ENCODE measurements at places on chromosomes 2 and 18.

GRCh38 chr2:219112651-219113338 lies 47.8 kb downstream of the NHEJ1 start:
- no peak for DNase-seq

DNA sequence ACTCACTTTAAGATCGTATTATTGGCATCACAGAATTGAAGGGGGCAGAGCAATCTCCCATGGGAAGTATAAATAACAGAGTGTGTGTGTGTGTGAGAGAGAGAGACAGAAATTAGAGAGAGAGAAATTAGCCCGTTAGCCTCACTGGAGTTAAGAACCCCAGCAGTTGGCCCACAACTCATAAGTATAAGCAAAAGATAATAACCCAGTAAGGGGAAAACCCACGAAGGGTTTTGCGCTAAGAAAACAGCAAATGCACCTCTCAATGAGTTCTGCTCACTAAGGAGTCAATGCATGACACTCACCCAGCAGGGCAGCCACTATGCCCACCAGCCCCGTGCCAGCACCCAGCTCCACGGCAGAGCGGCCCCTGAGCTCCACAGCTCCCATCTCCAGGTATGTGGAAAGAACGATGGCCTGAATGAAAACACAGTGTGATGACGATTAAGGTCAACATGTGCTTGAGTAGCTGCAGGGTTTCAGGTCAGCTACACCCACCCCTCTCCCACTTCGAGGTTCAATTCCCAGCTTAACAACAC lies 3.6 kb downstream of the METTL21A start:
- no peak for DNase-seq

GRCh38 chr2:2293527-2294089 lies 37.5 kb downstream of the MYT1L start:
- no peak for DNase-seq

DNA sequence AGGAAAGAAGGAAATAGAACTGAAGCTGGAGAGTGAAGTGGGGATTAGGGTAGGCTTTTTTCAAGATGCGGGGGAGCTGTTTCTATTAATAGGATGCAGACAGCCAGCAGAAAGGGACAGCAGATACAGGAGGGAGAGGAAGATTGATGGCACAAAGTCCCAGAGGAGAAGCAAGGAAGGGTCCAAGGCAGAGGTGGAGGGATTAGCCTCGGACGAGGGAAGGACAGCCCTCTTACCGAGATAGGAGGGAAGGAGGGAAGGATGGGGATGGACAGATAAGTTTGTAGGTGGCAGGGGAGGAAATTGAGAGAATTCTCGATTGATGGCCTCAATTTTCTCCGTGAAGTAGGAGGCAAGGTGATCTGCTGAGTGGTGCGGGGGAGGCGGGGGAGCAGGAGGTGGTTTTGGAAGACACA lies 317.4 kb downstream of the AGPS start:
- no peak for DNase-seq

DNA sequence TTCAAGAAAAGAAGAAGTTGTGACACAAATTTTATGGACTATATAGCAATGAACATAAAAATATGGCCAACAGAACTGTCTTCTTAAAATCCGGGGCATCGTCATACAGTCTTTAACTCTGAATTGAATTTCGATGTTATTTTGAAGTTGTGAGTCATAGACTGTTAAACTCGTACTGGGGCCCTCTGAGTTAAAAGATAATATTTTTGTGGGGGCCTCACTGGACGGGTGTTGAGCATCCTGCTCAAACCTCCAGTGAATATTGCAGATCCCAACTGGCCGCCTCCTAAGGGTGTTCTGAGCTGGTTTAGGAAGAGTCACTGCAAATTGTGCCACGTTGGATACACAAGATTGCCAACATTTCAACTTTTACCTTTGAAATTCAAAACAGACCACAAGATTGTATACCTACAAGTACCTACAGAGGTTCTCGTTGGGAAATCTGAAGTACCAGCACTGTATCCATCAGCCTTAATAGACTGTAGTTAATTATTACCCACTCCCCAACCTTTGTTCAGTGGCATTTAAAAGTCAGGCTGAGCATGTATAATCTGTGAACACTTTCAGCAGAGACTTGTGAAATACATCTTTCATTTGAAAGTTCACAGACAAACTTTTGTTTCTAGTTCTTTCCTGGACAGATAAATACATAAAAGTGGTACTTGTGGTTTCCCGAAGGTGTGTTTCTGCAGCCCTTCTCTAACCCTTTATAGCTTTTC lies 27.8 kb downstream of the KLHL23 start:
- no peak for DNase-seq

DNA sequence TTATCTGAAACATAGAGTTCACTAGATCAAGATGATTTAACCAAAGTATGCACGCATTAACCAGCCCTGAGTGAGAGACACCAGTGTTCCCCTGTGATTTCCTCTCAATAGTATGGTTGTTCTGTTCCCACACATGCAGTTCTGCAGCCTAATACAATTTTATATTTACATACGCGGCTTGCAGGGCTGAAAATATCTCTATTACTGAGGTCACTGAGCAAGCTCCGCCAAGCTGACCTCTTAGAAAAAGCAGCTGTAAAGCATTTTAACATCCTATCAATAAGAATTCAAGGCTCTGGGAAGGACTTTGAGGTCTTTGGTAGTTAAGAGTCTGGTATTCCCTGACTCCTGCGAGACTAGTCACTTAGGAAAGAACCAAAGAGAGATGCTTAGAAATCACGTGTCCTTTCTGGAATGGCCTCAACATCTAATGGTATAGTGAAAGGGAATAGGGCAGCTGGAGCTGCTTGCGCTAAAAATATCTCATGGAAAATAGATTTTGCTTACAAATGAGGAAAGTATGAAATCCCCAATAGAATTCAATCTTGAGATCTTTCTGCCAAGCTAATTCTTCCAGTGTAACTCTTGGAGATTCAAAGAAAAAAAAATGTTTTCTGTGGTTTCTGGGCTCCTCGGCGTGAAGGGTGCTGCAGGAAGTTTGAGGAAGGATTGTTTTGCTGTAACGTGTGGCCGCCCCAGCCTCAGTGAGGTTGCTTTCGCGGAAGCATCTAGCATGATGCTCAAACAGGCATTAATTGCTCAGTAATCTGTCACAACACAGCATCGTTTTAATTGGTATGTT lies 59.2 kb downstream of the DOCK10 start:
- DNase-seq, result no peak

DNA sequence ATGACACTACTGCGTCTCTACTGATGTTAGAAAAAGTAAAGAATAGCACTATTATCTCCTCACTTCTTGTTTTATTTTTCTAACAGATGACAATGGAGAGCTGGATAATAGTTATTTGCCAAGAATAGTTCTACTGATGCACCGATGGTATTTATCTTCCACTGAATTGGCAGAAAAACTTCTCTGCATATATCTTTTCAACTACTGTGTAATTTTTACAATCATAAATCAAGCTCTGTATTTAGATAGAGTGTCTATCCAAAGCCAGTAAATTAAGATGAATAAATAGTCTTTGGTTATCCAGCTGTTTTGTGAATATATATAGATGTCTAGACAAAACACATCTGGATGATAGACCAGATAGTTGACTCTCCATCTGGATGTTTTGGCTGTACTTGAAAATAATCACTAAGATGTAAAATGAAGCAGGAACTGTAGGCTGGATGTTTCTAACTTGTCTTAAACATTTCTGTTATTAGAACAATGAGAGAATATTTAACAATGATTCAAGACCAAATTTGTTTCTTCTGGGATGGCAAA lies 40.1 kb downstream of the RASGRP3 start:
- DNase-seq, result no peak

DNA sequence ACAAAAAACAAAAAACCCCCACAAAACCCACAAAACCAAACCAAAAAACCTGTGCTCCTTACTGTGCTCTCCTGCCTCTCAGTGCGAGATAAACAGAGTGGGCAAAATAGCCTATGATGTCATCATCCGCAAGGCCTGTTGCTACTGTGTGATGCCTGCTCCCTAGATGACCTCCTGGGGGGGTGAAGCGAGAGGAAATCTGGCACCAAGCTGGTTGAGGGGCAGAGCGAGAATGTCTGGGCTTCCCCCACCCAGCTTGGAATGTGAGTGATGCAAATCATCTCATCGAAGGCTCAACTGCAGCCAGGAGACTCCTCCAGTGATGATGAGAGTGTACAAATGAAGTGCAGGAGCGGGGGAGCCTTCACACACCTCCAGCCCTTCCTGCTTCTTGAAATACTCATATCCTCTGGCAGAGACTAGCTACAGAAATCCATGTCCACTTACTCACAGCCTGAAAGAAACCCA lies 57.7 kb upstream of the MAP4K3 start:
- no peak for DNase-seq

DNA sequence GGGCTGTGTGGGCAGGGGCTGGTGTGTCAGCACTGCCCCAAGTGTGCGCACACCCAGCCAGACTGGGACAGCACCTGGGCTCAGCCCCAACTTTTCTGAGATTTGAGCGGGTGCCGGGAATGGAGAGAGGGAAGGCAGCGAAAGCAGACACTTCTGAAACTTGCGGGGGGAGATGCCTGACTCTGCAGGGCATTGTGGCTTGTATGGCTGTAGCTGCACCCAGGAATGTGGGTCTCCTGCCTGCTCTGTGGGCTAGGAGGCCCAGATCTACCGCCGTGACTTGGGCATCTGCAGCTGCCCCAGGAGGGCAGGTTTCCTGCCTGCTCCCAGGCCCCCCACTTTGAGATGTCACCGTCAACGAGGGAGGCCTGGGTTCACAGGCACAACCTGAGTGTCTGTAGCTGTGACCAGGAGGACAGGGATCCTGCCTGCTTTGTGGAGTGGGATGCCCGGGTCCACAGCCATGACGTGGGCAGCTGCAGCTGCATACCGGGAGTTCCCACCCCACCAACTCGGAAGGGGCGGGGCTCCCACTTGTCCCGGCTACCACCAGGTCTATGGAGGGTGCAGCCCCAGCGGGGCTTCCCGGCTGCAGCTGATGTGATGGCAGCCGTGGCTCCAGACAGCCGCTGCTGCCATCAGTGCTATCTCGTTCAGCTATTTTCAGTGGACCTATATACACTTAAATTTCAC lies 95.3 kb downstream of the DOK6 start:
- no peak for DNase-seq

DNA sequence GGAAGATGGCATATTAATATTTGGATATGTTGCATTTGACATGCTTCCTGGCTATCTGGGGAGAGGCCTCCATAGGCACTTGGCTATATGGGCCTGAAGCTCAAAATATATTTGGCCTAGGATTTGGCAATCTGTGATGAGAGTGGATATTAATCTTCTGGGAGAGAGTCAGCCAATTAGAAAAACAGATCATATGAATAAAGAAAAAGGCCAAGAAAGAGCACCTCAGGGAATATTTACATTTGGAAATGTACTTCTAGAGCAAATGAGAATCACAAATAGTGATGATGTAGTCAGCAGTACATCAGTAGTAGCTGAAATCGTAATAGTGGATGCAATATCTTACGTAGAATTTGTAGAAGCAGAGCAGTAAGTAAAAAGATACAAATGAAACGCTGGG lies 277.0 kb downstream of the CTNNA2 start:
- no peak for DNase-seq

- DNase-seq, result no peak
These were observed 118.3 kb downstream of the FMNL2 start for GRCh38 chr2:152453129-152453911.

- DNase-seq, result no peak
These were observed 14.9 kb downstream of the IGFBP2 start for GRCh38 chr2:216648105-216648504.

DNA sequence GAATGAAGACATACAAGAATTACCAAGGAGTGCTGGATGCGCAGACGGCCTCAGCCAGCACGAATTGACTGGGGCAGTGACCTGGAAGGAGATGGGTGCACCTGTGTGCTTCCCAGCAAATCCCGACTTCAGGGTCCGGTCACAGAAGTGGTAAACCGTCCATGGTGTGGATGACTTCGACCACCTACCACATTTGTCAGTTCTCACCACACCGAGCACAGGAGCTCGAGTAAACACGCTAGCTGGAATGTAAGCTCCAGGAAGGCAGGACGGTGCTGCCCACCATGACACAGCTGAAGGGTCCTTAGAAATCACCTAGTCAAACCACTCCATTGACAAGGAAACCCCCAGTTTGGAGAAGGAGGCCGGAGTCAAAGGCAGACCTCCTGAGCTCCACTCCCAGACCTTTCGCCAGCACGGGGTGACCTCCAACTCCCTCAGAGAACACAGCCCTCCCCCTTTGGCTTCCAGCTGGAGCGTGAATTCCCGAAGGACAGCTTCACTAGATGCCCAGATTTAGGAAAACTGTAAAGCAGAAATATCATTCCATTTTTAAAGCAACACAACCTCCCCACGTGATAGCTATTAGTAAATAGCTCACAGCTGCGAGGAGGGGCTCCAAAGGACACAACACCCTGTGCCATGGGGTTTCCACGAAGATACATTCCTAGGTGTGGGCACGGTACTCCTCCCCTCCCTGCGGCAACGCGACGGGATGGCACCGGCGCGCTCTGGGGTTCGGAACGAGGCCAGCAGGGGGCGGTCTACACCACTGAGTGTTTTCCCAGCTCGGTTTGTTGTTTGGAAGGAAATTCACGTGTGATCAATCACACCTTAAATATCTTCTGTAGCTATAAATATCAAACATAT lies 34.1 kb upstream of the GNAL start:
- peak; percentile 7 for DNase-seq

- no peak for DNase-seq
These were observed 94.3 kb downstream of the RNF144A start for GRCh38 chr2:7011356-7012083.

GRCh38 chr18:44325903-44326635 lies 354.6 kb upstream of the SETBP1 start:
- DNase-seq, result no peak

DNA sequence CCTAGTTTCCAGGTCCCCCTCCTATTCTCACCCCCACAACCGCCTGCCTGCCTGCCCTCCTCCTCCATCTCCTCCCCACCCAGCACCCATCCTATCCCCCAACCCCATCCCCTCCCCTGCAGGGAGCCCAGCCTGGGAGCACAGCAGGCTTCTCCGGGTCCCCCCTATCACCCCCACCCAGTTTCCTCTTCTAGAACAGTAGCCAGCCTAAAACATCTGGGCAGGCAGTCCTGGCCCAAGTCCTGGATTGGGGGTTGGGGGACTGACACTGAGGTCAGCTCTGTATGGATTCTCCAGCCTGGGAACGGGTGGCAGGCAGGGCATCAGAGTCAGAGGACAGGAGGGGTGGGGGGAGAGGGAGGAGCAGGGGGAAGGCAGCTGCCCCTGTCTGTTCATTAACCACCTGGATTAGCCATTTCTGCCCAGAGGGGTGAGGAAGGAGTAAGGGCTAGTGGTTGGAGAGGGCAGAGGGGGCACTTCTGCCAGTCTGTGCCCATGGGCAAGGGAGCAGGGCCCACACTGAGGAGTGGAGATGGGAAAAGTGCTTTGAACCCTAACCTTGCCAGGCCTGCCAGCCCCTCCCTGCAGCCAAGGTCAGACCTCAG lies 60.0 kb downstream of the TNS1 start:
- DNase-seq, result no peak

DNA sequence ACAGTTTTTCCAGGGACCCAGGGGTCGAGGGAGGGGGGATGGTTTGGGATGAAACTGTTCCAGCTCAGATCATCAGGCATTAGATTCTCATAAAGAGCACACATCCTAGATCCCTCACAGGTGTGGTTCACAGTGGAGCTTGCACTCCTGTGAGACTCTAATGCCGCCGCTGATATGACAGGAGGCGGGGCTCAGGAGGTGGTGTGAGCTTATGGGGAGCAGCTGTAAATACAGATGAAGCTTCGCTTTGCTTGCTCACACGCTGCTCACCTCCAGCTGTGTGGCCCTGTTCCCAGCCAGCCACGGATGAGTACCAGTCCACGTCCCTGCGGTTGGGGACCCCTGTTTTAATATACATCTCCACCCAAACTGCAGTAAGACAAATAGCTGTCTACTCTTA lies 204.2 kb downstream of the AGAP1 start:
- no peak for DNase-seq

Data from activated CD4-positive, alpha-beta T cell treated with anti-CD3 and anti-CD28 coated beads, Interleukin-2, amount 50 U/mL, for 4 hours (primary cell).